Endothelial cell of umbilical vein (primary cell): ENCODE measurements at places on chromosomes 12 and 14. TPM values are rescaled to one million over a fixed set of nuclear protein-coding genes. Genes with fewer than 3 reads are reported as not detected.

GRCh38 chr12:64752833-64753238 is 6.4 kb downstream of the GNS start:
- DNase-seq: peak; percentile 84

GRCh38 chr12:50569321-50569720 is 64.5 kb downstream of the DIP2B start:
- DNase-seq: peak; percentile 31

DNA sequence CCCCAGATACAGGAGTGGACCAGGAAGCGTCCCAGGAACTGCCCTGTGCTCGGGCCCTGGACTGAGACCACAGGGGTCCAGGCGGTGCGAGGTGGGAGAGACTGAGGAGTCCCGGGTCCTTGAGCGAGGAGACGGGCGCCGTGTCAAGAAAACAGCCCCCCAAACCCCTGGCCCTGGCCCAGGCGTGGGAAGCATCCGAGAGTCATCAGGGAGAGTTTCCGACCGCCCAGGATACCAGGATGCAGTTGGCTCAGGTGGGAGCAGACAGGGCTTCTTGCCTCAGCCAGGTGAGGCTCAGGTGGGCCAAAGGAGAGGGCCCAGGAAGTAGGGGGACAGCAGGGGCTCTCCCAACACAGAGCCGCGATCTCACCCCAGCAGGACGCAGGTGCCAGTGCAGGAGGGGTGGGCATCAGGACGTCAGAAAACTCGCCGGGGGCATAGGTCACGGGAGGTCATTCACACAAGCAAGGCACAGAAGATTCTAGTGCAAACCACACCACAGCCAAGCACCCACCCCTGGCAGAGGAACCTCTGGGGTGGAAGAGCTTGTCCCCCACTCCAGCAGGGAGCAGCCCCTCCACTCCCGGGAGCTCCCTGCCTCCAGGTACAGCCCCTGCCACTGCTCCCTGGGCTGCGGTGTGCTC is 102.5 kb upstream of the EIF5 start:
- DNase-seq: no peak

Gene MYO1H
- not detected in 2 replicates for total RNA-seq

DNA sequence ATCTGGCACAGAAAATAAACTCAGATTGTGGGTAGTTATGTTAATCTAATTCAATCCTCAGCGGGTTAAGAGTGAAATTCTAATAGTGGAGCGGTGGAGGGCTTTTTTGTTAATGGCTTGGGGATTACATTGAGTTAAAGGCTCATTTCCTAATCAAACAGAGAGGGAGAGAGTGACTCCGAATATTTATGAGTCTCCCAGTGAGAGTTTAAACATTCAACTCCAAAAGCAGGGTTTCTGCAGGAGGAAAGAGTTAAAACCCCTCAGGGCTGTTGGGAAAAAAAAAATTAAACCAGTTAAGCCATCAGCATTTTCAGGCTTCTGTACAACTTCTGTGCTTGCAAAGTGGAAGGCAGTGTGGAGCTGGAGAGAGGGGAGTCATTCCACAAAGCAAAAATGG is 62.1 kb upstream of the ESRRB start:
- DNase-seq: no peak

DNA sequence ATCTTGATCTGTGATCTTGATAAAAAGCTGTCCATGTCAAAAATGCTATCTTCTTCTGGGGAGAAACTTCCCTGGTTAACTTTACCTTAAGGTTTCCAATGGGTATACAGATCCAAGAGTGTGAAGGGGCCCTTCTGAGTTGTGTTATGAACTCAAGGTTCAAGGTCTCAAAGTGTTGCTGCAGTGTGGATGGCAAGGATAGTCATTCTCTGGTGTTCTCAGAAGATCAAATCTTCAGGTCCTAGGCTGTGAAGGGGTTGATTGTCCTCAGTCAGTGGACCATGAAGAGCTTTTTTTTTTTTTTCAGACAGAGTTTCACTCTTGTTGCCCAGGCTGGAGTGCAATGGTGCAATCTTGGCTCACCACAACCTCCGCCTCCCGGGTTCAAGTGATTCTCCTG is 114.4 kb downstream of the SPTSSA start:
- DNase-seq: no peak

DNA sequence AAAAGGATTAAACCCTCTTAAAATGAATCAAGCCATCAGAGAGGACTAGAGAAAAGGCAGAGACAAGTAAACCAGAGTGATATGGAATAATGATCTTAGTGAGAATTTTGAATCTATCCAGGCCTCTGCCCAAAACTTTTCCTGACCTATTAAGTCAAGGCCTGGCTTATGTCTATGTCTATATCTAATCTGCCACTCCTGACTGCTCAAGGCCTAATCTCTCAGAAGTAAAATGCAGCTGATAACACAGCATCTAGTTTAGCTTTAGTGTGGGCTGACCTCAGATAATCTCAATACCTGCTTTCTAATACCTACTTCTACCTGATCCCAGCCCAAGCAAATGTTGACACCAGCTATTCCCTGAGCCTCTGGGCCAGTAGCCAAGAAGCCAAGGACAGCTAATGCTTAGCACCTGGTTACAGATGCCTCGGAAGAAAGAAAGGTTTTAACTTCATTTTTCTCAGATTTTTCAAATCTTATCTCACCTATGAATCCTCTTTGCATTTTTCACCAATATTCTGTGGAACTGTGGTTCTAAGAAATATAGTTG is 1472.5 kb upstream of the SEL1L start:
- DNase-seq: no peak
